Type B pancreatic cell (in vitro differentiated cells): ENCODE measurements at places on chromosomes 7 and 10. TPM values are rescaled to one million over a fixed set of nuclear protein-coding genes. Genes with fewer than 3 reads are reported as not detected.

DNA sequence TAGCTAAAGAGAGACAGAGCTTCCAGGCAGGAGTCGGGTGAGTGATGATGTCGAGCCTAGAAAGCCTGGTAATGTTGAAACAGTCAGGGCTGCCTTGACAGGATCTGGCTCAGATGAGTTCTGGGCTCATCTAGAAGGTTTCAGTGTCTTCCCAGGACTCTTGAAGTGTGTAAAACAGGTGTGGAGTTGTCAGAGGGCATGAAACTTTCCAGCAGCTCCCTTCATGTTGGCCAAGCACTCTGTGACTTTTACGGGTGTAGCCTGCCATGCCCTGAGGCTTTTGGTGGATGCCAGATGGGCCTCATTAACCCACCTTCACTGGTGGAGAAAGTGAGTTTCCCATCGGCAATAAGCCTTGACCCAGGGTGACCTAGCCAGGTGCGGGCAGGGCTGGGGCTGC, 66.4 kb upstream of the PDCD4 start:
- no peak overlapping the region for H3K27ac ChIP-seq
- H3K27me3 ChIP-seq, result no peaks in the 10 kb centered on the region
- H3K4me3 ChIP-seq, result no peak overlapping the region
- no peak for DNase-seq
- H3K4me1 ChIP-seq, result peaks cover 35% of the 10 kb centered on the region

GRCh38 chr7:41436139-41436538, 266.8 kb downstream of the INHBA start:
- peak overlapping the region; percentile 39 for H3K27ac ChIP-seq
- no peaks in the 10 kb centered on the region for H3K36me3 ChIP-seq
- H3K4me1 ChIP-seq, result peaks cover 11% of the 10 kb centered on the region

- no peak for DNase-seq
- H3K4me3 ChIP-seq, result no peak overlapping the region
- peaks cover 3% of the 10 kb centered on the region for H3K4me1 ChIP-seq
- H3K27ac ChIP-seq, result no peak overlapping the region
Measured at GRCh38 chr7:159119026-159119741, 25.5 kb downstream of the VIPR2 start.

DNA sequence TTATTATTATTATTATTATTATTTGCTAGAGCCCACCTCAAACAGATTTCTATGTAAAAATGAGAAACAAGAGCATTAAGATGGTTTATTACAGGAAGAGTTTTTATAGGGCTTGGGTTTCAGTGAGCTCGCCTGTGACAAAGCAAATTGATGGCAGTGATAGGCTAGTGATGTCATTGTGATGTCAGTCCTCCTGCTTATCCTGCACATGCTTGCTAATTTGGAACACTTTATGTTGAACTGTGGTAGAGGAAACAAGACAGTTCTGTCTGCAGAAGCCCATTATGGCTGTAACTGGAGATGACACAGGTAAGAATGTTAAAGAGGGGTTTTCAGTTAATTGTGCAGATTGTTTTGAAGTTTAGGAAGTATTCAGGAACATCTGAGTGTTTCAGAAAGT, 68.3 kb downstream of the CREM start:
- peaks cover 6% of the 10 kb centered on the region for H3K36me3 ChIP-seq
- no peak for DNase-seq
- H3K4me3 ChIP-seq, result peak overlapping the region; percentile 92
- H3K4me1 ChIP-seq, result peaks cover 24% of the 10 kb centered on the region
- H3K27ac ChIP-seq, result peak overlapping the region; percentile 99

DNA sequence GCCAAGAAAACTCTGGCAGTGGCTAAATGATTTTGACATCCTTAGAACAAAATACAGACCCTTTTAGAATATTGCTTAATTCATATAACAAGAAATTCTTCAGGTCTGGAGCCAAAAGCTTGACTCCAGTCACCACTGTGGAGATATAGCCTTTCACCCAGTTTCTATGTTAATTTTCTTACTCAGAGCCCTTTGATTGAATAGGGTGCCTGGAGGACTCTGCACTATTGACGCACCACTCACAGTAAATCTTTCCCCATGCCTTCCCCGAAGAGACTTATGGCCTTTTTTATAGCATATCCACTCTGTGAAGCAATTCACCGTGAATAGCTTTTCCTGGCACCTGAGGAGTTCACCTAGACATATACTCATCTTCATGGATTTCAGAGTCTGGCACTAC, 613.8 kb downstream of the ZWINT start:
- no peak overlapping the region for H3K27ac ChIP-seq
- H3K4me3 ChIP-seq, result no peak overlapping the region
- no peaks in the 10 kb centered on the region for H3K27me3 ChIP-seq
- H3K36me3 ChIP-seq, result no peaks in the 10 kb centered on the region
- peaks cover 5% of the 10 kb centered on the region for H3K4me1 ChIP-seq
- no peak for DNase-seq

The ANXA7 gene
- 60.6 and 72.5 TPM in 2 replicates for total RNA-seq

The CCDC7 gene
- 5.6 and 9.0 TPM in 2 replicates for total RNA-seq

The GPR141 gene
- total RNA-seq, result 0.31 TPM in 1 of 2 replicates, not detected in the other

The BAMBI gene
- 36.9 and 57.3 TPM in 2 replicates for total RNA-seq

The SUPV3L1 gene
- total RNA-seq, result 30.7 and 36.6 TPM in 2 replicates
